ENCODE measurements at places on chromosomes 1 and 21.

- no peak for DNase-seq
Observed at GRCh38 chr1:54396261-54396933, 9.8 kb downstream of the SSBP3 start.

DNA sequence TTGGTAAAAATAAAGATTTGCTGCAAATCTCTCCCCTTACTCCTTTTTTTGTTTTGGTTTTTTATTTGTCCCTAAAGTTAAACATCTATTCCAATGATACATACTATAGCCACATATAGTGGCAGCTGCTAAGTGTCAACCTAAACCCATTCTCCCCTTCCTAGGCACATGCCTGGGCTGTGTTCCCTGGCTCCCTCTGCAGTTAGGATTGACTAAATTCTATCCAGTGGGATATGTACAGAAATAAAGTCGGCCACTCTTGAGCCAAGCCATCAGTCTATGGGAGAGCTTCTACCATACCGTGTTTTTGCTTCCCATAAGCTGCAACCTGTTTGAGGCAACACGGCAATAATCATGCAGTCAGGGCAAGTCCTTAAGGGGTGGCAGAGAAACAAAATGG is 23.6 kb downstream of the MCOLN3 start:
- DNase-seq, result no peak

DNA sequence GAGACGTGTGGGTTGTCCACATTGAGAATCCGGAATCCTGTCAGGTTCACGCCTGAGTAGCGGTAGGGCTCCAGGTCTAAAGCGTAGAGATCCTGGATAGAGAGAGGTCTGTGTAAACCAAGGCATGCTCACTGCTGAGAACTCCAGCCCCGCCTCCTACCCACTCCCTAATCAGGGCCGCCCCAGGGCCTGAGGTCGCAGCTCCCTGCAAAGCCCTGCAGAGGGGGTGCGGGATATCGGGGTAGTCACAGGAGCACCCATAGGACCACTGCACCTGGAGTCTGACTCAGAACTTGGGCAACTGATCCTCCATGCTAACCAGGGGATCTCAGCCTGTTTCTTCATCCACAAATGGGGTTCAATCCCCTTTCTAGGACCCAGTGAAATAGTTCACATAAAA is 174.4 kb downstream of the GRIK3 start:
- no peak for DNase-seq

DNA sequence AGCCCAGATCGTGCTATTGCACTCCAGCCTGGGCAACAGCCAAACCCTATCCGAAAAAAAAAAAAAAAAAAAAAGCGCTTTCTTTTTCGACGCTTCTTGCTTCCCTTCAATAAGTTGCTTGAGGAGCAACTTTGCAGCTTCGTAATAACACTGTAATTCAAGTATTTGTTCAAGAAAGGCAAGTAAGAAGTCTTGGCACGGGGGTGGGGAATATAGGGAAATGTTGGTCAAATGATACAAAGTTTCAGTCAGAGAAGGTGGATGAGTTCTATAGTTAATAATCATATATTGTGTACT is 871 bp upstream of the PSMA5 start:
- no peak for DNase-seq

DNA sequence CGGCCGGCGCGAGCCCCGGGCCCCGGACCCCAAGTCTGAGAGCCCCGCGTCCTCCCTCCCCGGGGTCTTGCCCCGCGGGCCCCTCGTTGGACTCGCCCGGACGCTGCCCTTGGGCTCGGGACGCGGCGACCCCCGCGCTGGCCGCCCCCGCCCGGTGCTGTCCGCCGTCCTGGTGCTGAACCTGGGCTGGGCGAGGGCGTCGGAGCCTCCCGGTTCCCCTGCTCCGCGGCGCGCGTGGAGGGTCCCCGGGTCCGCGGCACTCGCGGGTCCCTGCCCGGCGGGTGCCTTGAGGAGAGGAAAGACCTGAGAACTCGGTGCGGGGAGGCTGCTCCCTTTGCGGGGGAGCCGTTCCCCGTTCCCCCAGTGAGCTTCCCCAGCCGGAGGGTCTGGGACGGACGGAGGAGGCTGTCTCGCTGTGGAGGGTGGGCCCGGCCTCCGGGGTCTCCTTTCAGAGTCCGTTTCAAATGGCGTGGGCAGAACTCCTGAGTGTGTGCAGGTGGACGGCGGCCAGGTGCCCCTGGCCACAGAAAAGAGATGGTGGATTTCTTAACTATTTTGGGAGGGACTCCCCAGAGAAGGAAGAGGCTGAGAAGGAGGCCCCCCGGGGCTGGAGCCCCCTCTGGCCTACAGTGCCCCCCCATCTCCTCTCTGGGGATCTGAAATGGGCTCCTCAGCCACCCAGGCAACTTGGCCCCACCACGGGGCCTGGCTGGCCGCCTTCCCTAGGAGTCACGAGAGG is 595 bp downstream of the GABRD start:
- no peak for DNase-seq

DNA sequence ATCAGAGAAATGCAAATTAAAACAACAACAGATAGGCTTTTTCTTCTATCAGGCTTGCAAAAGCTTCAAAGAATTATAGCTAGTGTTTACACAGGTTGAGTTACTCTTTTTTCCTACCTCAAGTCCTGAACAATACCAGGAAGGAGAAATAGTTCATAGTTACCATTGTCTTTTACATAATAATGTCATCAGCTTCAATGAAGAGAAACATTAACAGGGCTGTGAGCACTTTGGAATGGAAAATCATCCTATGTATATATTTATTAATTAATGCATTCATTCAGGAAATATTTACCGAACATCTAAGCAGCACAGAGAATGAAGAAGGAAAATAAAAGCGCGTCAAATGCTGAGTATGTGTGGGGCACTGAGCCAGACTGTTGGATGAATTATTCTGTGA is 197.3 kb downstream of the ZBTB18 start:
- DNase-seq, result no peak

GRCh38 chr1:3495776-3496745 is 41.6 kb downstream of the ARHGEF16 start:
- no peak for DNase-seq

DNA sequence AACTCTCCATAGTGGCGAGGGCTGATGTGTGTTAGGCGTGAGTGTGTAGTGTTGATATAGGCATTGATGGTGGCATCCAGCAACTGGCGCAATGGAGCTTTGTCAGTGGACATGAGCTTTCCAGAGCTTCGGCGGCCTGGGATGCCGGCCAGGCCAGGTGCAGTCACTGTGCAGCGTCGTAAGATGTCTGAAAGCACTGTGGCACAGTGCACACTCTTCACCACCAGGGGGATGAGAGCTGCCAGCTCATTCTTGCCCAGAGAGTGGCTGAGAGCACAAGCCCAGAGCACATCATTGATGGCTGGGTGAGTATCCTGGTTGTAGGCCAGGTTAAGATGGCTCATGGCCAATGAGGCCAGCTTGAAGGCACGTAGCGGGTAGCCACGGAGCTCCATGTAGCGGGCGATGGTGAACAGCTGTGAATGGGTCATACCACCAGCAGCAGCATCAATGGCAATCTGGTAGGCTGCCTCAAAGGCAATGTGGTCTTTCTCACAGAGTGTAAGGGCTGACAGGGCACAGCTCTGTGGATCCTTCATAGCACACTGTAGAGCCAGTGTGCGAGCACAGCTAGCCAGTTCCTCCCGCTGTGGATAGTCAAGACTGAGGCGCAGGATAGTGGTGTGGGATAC is 6.7 kb downstream of the UROD start:
- DNase-seq, result no peak

DNA sequence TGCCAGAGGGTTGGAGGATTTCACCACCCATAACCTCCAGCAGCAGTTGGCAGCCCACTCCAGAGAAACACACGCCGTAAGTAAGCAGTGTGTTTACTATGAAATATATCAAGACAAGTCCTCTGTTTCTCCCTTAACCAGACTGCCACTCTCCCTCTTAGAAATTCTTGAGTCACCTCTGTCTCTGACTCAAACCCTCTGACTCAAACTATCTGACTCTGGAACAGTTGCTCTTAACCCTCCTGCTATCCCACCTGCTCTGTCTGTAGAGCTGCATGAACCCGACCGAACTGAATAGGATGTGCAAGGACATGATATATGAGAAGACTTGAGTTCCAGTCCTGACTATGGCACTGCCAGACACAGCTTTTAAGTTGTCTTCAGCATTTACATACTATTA is 14.1 kb downstream of the INPP5B start:
- DNase-seq, result no peak

GRCh38 chr1:99264201-99265021 is at the start of gene PLPPR4:
Gene PLPPR4, plus strand, starts transcription at chr1:99264492. Its CDS starts 102 bp downstream, at chr1:99264594.
- no peak for DNase-seq

- no peak for DNase-seq
Observed at GRCh38 chr1:199173356-199173755, 534.5 kb downstream of the PTPRC start.

DNA sequence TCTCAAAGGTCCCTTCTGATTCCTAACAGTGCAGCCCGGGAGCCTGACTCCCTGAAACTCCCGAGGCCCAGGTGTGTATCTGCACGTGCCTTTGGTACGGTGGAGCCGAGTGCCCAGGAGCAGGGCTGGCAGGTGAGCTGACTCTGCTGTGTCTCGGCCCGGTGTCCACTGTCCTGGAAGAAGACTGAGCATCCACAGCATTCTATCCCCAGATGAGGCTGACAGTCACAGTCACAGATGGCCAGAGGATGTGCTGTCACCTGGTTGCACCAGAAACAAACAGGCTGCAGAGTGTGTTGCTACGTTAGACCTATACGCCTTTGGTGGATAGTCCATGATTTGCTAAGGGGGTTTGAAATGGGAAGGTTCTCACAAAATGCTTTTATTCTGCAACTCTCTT is 9.8 kb downstream of the ETV3L start:
- DNase-seq, result no peak

DNA sequence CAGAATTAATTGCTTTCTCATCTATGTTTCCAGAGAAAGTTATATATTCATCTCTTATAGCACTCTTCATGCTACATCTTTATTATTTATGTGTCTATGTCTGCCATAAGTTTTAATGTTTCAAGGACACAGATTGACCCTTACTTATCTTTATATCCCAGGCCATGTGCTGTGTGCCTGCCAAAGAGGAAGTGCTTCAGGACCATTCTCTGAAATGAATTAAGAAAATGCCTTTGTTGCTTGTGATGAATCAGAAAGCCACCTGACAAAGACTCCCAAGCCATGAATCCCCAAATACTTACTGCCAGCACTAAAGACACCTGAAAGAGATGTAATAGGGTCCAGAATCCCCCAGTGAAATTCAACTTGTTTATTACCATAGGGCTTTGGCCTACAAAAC is 342.1 kb upstream of the C1orf87 start:
- DNase-seq, result no peak

- no peak for DNase-seq
Observed at GRCh38 chr1:169968174-169968573, 74.5 kb upstream of the SCYL3 start.

- no peak for DNase-seq
Observed at GRCh38 chr1:221724931-221725605, 16.8 kb downstream of the DUSP10 start.

DNA sequence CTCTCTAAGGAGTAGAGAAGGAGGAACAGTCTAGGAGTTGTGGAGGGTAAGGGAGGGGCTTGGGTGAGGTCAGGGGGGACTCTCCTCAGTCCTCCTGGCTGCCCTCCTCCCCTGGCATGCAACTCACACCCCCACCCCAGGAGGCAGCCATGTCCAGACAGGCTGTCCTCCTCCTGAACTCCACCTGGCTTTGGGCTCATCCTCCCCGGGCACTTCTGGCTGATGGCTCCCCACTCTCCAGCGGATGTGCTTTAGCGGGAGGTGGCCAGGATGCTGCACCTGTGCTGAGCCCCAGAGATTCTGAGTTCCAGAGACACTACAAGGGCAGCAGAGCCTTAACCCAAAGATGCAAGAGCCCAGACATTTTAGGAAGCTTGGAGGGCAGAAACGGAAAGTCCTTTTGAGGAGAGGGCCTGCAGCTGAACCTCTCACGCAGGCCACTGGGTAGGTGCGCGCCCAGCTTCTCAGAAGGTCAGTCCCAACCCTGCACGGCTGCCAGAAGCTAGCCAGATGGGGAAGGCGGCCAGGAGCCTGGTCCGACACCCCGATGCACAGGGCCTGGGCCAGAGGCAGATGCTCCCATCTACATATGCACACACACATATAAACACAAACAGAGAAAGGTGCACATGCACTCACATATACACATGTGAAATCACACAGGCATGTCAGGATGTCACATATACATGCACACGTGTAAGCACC is 83.4 kb downstream of the PDE9A start:
- no peak for DNase-seq

GRCh38 chr1:13694886-13695684 is 4.9 kb upstream of the PRDM2 start:
- no peak for DNase-seq

DNA sequence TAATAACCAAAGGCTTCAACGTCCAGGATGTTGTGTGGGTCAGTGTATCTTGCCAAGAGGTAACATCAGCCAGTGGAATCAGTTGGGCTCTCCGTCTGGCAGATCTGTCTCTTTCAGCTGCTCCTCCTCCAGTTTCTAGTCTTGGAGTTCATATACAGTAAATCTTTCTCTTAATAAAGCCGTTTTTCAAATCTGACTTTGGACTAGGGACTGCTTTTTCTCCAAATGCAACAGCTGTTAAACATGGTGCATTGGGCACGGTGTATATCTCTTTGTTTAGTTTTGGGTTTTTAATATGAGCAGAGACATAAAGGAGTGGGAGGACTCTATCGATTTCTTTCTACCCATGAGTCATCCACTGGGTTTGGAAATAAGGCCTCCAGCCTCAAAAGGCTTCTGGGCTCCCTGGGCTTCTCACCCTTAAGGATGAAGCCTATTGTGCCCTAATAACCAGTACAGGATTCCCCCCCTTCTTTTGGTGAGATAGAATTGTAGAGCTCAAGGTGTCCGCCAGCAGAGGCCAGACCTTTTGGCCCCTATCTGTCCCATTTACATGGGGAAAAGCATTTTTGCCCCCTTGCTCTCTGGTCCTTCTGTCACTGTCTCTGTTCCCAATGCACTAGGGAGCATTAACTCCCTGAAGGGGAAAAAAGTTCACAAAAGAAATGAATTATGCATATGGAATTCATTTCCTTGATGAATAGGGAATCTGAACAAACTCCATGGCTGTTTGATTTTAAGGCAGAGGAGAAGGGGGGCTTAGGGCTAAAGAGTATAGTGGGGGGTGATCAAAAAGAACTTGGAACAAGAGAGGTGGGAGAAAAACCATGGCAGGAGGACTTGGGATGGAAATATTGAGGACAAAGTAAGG is 86.0 kb downstream of the PBX1 start:
- no peak for DNase-seq

DNA sequence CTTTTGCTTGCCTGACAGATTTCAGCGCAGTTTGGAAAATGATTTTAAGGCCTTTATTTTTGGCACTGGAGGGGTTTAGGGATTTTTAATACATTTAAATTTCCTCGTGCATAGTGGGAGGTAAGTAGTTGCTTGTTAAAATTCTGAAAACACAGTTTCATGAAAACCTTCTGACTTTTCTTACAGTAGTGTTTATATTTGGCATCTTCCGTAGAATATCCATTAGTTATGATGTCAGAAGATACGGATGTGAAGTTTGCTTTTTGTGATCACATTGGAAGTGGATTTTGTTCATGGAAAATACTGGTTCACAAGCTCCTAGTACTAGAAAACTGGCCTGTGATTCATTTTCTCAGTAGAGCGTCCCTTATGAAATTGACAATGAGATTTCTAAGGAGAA is 1.3 kb downstream of the RABGAP1L start:
- no peak for DNase-seq
